T-helper 2 cell (primary cell): ENCODE measurements at places on chromosomes 4 and X.

- no peak for DNase-seq
Observed at GRCh38 chr4:94934201-94934600, 176.4 kb downstream of the BMPR1B start.

DNA sequence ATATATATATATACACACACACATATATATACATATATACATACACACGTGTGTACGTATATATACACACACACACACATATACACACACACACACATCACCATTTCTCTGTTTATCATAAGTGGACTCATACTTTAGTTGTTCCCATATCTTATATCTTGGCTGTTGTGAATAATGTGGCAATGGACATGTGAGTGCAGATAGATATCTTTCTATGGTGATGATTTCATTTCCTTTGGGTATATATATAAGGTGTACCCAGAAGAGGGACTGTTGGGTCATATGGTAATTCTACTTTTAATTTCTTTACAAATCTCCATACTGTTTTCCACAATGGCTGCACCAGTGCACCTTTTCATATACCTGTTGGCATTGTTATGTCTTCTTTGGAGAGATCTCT, 105.9 kb downstream of the LARP1B start:
- DNase-seq, result no peak

DNA sequence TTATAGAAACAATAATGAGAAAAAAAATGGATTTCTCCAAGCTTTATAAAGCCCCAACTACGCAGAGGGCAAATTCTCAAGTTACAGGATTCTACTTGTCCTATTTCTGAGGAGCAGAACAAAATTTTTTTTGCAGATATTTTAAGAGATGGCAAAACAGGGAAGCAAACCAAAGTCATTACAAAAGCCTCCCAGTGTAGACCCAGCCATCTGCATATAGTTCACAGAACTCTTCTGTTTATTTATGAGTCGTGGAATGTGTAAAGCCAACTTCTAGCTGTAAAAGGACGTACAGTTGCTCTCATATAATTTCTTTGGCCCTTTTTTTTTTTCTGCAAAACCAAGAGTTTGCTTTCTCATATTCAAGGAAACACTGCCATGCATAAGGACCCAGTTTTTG, 120.4 kb downstream of the PCDH7 start:
- no peak for DNase-seq

DNA sequence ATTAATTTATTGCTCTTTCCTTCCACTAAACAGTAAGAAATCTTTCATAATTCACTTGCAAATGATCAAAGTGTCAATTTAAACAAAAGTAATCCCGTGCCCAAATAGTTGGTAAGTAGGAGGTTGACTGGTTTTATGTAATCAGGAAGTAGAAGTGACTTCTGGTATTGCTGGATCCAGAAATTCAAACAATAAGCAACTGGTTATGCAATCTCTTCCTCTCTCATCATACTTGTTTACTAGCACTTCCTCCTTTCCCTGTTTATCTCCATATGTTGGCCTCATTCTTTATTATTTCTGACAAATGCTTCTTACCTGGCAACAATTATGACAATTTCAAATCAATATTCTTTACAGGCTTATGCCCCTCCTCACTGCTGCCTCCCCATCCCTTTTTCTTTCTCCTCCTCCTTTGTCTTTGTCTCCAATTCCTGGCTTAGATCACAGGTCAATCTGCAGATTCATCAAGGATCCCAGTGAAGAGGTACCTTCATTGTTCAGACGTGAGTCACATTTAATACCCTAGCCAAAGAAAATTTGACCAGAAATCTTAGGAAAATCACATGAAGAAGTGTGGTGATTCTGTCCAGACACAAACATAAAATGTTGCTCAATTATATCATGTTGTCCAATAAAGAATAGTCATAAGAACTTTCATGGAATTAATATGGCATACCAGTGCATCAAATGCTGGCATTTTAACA, 323.2 kb upstream of the PCDH7 start:
- no peak for DNase-seq

- DNase-seq, result no peak
Observed at GRCh38 chr4:134529629-134530028, 328.0 kb upstream of the PABPC4L start.

DNA sequence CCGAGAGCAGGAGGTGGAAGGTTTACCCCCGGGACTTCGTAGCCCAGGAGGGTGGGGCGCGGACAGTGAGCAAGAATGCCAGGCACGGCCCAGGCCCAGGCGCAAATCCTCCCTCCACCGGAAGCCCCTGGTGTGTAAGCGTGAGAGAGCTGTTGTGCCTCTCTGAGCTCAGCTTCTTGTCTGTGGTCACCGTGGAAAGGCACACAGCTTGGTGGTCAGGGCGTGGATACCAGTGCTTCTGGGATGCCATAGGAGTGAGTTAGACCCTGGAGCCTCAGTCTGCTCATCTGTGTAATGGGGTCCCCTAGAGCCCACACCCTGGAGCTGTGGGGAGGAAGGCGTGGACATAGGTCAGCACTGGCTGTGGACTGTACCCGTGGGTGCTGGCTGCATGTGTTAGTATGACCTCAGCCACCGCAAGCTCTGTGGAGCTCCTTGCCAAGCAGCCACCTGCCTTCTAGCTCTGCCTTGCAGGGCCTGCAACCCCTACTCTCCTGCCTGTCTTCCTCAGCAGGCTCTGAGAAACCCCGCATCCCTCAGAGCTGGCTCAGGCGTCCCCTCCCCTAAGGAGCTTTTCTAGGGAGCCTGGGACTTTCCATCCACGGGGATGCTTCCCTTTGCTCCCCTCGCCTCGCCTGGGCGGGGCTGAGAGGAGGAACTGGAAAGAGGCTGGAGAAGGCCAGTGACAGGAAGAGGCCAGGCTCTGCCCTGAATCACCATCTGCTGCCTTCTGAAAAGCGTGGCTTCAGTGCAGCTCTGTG, 28.0 kb upstream of the AFAP1 start:
- no peak for DNase-seq

GRCh38 chrX:47177079-47177478, 16.6 kb upstream of the UBA1 start:
- no peak for DNase-seq

DNA sequence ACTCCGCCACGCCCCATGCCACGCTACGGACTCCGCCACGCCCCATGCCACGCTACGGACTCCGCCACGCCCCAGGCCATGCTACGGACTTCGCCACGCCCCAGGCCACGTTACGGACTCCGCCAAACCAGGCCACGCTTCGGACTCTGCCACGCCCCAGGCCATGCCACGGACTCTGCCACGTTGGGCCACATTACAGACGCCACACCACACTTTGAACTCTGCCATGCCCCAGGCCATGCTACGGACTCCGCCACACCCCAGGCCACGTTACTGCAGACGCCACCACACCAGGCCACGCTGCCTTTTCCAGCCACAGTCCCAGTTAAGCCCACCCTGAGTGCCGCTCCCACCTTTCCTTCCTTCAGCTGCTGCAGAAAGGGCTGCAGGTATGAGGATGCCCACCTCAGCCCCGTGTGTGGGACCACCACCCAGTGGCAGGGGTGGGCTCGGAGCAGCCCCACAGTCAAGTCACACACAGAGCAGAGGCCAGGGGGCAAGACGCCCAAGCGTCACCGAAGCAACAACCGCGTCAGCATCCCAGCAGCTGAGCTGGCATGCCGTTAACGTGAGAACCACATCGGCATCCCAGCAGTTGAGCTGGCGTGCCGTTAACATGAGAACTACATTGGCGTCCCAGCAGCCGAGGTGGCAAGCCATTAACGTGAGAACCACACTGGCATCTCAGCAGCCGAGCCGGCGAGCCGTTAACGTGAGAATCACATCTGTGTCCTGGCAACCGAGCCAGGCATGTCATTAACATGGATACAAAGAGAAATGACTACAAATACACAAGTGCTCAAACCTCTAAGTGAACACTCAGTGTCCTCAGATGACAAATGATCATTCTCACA, 26.4 kb downstream of the GAK start:
- no peak for DNase-seq

DNA sequence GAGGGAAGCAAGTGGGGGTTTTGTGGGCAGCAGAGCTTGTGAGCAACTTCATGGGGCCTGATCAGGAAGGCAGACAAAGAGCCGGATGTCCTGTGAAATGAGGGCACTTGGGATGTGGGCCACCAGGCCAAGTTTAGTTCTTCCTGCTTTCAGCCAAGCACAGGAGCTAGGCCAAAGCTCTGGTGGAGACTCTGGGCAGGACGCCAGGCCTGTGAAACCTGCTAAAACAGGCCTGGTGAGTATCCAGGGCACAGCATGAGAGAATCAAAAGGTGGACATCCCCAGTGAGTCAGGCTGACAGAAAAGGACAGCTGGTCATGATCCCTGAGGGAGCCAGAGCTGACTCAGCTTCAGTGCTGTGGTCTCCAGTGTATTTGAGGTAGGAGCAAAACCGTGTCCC, 95.7 kb downstream of the NPNT start:
- no peak for DNase-seq

DNA sequence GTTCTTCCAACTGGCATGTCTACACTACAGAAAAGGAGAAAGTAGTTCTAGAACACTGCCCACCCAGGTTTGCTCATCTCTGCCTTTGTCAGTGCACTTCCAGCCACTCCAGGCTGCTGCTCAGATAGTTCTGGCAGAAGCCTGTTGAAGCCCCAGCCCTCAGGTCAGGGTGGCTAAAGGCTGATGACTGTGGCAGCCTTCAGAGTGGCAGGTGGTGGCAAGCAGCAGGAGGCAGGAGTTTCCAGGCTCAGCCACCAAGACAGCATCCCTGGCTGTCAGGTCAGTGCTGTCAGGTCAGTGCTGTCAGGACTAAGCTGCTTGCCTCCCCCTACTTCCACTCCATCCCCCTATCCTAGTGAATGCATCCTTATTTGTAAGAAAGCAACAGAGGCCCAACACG, 100.4 kb downstream of the MAMLD1 start:
- no peak for DNase-seq

- DNase-seq, result no peak
Observed at GRCh38 chrX:17627026-17627425, 110.3 kb upstream of the SCML1 start.

DNA sequence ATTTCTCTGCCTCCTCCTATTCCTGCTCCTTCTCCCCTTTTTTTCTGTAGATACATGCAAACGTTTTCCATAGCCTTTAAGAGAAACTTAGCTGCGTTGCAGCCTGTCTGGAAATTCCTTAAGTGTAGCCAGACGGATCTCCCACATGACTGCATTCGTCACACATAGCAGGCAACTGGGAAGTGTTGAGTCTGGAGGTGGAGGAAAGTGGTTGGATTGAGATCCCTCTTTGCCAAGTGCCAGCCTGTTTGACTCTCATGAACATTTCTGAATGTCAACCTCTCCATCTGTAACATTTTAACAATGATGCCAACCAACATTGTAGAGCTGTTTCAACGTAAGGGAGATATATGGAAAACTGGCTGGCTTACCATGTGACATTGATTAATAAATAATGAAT, 45.1 kb upstream of the FAM9A start:
- DNase-seq, result no peak

GRCh38 chr4:133498149-133498548, 349.1 kb downstream of the PCDH10 start:
- DNase-seq, result no peak

DNA sequence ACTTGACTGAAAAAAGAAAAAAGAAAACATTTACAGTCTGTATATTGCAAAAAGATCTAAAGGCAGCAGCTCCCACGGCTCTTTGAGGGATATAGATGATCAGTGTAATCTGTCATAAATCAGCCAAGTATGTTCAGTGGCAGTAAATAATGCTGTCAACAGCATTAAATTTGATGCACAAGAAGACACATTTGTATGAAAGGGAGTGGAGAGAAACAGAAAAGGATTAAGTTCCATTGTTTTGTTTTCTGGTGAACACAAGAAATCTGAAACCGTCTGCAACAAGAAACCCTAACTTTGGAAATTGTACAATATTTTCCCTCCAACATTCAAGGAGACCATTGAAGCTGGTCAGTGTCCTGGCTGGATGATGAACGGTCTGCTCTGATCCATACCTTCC, 27.6 kb upstream of the C1QTNF7 start:
- DNase-seq, result no peak

- DNase-seq, result no peak
Observed at GRCh38 chr4:180657881-180658280, 1585.3 kb upstream of the TENM3 start.

DNA sequence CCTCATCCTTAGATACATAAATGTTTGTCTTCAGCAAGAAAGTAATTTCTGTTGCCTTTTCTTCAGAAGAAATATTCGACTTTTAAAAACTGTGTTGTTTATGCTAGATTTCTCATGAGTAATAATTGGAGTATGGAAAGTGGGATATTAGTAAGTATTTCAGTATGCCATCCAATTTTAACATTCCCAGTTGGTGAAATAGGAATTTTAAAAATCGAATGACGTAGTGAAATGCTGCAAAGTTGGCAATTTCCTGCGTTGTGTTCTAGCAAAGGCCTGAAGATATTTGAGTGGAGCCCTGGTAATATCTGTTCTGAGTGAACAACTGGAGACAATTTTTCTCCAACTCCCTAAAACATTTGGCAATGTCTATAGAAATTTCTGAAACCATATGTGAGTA, 190.1 kb downstream of the ZNF330 start:
- no peak for DNase-seq

GRCh38 chrX:50762578-50762977, 51.4 kb downstream of the SHROOM4 start:
- DNase-seq, result no peak

GRCh38 chr4:54726907-54727306, 69.2 kb downstream of the KIT start:
- no peak for DNase-seq

DNA sequence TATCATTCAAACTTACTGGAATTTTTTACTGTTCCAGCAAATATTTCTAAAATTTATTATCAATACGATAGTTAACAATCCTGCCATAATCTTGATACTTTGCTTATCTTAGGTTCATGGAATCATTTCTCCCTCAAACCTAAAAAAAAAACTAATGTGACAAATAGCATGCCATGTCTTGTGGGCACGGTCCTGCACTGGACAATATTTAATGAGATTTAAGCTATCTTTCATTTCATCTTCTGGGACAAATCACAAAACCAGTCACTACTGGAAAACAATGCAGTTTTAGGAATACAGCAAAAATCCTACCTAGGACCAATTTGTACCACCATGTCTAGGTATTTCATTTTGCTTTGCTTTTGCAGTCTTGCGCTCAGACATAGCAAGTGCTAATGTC, 93.7 kb downstream of the FRYL start:
- no peak for DNase-seq

GRCh38 chr4:3335385-3335784, 42.6 kb downstream of the RGS12 start:
- DNase-seq, result no peak

DNA sequence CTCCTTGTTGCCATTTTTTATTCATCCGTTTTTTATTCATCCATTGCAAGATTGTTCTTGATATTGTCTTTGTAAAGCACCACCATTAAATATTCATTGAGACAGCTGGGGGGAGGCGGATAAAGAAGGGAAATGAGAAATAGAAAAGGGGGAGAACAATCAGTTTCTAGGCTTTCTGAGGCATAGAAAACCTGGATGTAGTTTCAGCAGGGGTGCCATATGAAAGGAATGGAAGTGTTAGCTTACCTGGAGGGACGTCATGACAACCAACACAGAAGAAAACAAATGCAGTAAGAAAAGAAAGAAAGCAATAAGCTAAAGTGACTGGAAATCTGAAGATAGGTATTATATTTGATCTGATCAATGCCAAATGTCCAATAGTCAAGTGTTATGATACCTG, 276.1 kb downstream of the GASK1B start:
- DNase-seq, result no peak

- no peak for DNase-seq
Observed at GRCh38 chrX:46325312-46325877, 219.8 kb downstream of the ZNF674 start.

GRCh38 chrX:100494646-100495370, 84.7 kb upstream of the PCDH19 start:
- DNase-seq, result no peak

- no peak for DNase-seq
Observed at GRCh38 chr4:92992758-92993157, 689.0 kb downstream of the GRID2 start.

GRCh38 chr4:148827781-148828180, 385.6 kb upstream of the NR3C2 start:
- DNase-seq, result no peak
